ENCODE measurements at places on chromosomes 11 and 22. TPM values are rescaled to one million over a fixed set of nuclear protein-coding genes. Genes with fewer than 3 reads are reported as not detected.

GAL gene
- 4.8 TPM for total RNA-seq

MMP12 gene
- 0.44 TPM for total RNA-seq

ELFN2 gene
- total RNA-seq = under 0.01 TPM

FXYD6 gene
- total RNA-seq = 0.66 TPM

RAB38 gene
- total RNA-seq = 2.9 TPM

TRIM51 gene
- not detected for total RNA-seq

TPH1 gene
- total RNA-seq = under 0.01 TPM

SH3BP1 gene
- 11.7 TPM for total RNA-seq

MRGPRX4 gene
- total RNA-seq = not detected

TUBA8 gene
- total RNA-seq = not detected

TMEM134 gene
- total RNA-seq = 25.5 TPM

POU2AF3 gene
- not detected for total RNA-seq

KBTBD3 gene
- 5.5 TPM for total RNA-seq

DLG2 gene
- total RNA-seq = 4.4 TPM

MIAT gene
- total RNA-seq = 1.3 TPM
